Activated T-helper 2 cell treated with anti-CD3 and anti-CD28 coated beads, Interferon-gamma antibody, Interleukin-2, Interleukin-4, amounts not matched to agents 10 μg/mL and 5 μg/mL and 100 μg/mL, durations not matched to agents 14 hours and 24 hours and 36 hours (primary cell): ENCODE measurements at places on chromosomes 11 and 22. TPM values are rescaled to one million over a fixed set of nuclear protein-coding genes. Genes with fewer than 3 reads are reported as not detected.

- no peak for DNase-seq
Measured at GRCh38 chr11:8956860-8957259, 7.4 kb downstream of the TMEM9B start.

- DNase-seq, result no peak
Measured at GRCh38 chr11:5291207-5291838, 10.4 kb downstream of the OR51B4 start.

GRCh38 chr11:43222215-43222614 lies 89.6 kb upstream of the API5 start:
- DNase-seq, result no peak

DNA sequence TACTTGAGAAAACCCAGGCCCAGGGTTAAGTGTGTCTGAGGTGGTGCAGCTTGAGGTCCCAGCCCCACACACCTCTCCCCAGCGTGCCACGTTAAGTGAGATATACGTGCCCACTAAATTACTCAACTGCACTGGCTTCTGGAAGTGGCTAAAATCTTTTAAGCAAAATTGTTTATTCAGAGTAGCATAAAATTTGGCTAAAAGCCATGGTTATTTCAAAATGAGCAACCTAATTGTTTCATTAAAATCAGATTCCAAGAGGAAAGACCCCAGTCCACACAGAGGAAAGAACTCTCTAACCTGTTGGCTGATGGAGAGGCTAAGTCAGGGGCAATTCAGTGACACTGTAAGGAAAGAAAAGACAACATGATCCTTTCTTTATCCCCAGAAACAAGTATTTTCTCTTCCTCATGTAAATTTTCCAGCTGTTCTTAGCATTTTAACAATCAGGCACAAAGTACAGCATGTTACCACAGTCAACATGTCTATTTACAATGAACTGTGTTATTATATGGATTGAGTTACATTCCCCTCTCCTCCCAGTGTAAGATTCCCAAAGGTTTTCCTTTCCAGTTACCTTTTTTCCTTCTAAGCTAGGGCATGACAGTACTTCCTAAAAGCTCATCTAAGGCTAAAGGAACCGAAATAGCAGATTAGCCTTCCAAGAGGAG lies 26.6 kb downstream of the NUP50 start:
- no peak for DNase-seq

GRCh38 chr11:7643314-7643713 lies 30.0 kb downstream of the CYB5R2 start:
- no peak for DNase-seq

- no peak for DNase-seq
Measured at GRCh38 chr11:111729071-111729830, 36.9 kb downstream of the PPP2R1B start.

DNA sequence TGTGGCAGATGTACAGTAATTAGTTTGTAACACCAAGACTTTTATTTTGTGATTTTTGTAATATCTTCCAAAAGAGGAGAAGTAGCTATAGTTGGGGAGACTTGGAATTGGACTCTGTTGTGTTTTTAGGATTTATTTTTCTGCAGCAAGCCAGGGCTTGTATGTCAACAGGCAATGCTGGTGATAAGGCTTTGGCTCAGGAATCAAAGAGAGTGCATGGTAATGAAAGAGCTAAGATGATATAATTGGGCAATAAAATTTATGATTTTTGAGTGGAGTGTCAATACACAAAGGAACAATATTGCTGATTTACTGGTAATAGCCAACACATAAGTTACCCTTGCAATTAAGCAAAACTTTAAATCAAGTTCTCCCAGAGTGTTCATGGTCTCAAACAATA lies 452.9 kb downstream of the TMEM135 start:
- DNase-seq, result no peak

DNA sequence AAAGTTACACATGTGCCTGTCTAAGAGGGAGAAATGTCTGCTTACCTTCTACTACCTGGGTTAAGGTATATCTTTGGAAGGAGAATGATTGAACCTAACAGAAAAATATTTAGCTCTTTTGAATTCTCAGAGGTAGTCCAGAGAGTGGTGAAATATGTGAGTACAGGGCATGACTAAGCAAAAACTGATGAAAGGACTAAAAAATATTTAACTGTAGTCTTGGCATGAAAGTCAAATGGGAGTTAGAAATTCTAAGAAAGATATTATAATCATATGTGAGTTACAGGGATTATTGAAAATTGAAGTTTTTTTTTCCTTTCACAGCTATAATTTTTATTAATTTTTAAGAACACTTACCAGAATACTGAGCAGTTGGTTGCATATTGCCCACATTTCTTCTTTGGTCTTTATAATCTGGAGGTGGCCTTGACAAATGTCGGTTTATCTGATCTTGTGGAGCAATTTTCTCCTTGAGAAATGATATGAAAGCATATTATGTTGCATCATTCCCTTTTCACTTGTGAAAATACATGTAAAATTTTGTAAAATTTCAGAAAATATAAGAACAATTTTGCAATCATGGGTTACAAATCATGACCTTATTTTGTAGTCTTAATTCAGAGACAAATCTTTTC lies 61.4 kb upstream of the MTMR2 start:
- no peak for DNase-seq

The OR8J3 gene
- not detected in 2 replicates for total RNA-seq

DNA sequence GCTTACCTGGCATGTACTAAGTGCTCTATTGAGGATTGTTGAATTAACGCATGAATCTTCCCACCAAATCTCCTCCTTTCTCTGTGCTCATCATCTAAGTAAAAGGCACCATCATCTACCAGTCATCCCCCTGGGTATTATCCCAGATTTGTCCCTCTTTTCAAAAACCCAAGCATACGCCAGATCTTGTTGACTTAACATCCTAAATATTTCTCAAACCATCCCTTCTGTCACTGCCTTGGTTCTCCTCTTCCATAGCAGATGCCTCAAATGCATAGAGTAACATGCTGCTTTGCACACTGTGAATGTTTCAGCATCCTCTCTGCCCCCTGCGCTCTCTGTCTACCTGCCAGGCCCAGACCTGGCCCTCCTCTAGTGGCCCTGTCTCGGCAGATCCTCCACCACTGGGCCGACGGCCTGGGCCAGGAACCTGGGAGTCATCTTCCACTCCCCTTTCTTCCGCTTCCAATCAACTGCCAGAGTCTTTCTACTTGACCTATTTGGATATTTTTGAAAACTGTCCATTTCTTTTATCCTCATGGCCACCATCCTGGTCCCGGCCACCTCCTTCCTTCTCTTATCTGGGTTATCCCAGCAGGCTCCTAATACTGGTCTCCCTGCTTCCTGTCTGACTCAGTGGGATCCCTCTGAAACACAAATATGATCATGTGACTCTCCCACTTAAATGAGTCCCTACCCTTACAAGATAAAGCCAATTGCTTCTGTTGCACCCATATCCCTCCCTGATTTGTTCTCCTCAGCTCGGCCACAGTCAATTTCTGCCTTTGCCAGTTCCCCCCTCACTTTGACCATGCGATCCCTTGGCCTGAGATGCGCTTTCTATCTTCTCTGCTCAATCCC lies 3.4 kb upstream of the TAB1 start:
- DNase-seq, result no peak

DNA sequence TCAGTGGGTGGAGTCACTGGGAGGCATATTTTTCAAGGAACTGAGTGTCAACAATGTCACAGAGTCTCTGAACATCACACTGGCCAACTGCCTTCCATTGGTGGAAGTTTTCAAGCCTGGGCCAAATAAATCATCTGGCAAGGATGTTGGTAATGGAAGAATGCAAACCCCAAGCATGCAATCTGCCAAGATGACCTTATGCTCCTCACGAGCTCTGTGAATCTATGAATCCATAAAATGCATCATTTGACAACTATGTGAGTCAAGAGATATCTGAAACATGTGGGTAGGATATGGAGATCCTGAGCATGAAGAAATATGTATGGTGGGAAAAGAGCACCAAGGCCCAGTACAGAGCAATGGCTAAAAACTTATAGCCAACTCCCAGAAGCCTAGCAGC lies 122.2 kb downstream of the PLEKHA7 start:
- DNase-seq, result no peak

DNA sequence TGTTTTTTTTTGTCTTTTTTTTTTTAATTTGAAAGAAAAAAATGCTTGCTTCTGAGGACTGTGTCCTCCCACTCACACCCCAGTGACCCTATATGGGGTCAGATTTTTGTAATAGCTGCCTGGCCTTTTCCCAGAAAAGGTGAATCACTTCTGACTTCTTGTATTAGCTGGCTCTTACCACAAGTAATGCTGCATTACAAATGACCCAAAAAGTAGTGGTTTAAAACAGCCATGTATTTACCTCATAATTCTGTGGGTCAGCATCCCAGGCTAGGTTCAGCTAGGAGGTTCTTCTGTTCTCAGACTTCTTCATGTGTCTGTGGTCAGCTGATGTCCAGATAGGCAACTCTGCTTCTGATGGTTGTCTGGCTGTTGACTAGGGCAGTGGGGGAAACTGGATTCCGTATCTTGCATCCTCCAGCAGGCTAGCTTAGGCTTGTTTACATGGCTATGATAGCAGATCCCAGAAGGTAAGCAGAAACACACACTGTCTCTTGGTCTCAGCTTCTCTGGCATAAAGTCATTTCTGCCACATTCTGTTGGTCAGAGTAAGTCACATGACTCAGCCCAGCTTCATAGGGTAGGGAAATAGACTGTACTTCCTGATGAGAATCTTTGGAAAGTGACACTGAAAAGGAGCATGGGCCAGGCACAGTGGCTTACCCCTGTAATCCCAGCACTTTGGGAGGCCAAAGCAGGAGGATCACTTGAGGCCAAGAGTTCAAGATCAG lies 19.5 kb downstream of the LHFPL7 start:
- DNase-seq, result no peak

The NDUFS3 gene
- total RNA-seq, result 132 and 142 TPM in 2 replicates

GRCh38 chr22:43592476-43592875 lies 180.7 kb downstream of the MPPED1 start:
- no peak for DNase-seq

The OR8D1 gene
- total RNA-seq, result not detected in 2 replicates

GRCh38 chr11:87740968-87741367 lies 434.3 kb downstream of the RAB38 start:
- DNase-seq, result no peak

DNA sequence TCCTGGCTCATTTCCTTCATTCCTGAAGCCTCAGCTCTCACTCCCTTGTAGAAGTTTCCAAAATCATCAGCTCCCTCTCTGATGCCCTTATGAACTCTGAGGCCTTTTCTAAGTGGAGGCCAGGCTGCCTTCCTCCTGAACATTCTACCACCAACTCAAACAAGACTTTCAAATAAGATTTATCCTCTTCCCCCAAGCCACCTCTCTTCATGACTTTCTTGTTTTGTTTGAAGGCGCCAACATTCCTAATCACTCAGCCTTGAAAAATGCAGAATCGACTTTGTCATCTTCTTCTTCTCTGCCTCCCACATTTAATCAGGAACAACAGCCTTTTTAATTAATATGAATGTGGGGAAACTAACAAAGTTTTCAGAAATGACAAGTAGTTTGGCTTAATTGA lies 927.9 kb downstream of the OPCML start:
- no peak for DNase-seq

DNA sequence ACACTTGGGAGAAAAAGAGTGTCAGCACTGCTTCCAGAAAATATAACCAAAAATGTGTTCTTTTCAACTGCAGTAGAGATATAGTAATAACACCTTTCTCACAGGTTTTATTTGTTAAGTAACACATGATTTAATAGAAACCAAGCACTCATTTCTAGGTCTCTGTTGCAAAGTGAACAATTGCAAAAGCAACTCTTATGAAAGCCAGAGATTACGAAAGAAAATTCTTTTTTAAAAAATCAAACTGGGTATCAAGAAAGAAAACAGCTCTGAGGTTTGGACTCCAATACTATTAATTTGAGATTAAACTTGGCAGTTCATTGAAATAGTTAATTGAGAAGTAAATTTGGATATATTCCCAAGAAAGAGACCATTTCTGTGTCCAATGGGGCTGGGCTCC lies 9.8 kb upstream of the XKR3 start:
- no peak for DNase-seq

- DNase-seq, result no peak
Measured at GRCh38 chr11:113670149-113670830, 35.8 kb downstream of the TMPRSS5 start.

DNA sequence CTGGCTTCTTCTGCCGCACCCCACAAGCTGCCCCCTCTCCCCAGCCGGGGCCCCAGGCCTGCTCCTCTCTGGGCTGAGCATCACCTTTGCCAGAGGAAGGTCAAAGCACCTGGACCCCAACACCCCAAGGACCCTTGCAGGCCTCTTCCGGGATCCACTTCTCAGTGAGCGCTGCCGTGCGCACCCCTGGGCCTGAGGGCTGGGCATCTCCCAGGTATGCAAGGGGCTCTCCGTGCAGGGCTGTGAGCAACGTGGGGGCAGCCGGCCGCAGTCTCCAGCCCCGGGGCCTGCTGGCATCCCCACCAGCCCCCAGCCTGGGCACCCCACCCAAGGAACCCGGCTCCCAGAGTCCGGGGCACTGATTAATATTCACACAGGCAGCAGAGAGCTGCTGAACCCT lies 64.0 kb downstream of the BRD1 start:
- DNase-seq, result no peak

- peak; percentile 73 for DNase-seq
Measured at GRCh38 chr11:727859-728748, 19.2 kb upstream of the TALDO1 start.

DNA sequence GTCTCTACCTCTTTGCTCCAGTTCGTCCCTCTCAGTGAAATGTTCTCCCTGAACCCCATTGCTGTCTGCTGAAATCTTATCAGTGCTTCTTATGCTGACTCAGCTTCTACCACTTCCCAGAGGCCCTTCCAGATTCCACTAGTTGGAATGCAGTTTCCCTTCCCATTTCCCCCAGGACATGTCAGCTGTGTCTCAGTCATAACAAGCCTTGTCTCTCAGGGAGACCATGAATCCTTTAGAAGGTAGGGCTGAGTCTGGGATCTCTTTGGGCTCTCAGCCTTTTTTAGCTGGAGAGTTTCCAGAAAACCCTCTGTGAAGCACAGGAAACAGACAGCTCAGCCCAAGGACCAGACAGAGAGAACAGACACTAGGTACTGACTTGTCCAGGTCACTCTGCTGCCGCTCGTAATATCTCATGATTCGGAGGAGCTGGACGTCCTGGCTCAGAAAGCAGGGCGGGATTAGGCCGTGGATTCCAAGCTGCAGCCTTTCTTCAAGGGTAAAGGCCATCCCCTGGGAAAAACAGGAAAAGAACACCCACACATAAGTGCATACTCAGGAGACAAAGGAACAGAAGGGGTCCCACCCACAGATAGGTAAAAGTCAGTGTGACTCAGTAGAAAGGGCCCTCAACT lies 113.0 kb downstream of the ME3 start:
- DNase-seq, result no peak

The SYT12 gene
- total RNA-seq, result not detected in 2 replicates

- no peak for DNase-seq
Measured at GRCh38 chr11:117875382-117876058, 938 bp downstream of the FXYD6 start.

The ELMOD1 gene
- not detected in 2 replicates for total RNA-seq

The CEP126 gene
- 0.67 and 1.1 TPM in 2 replicates for total RNA-seq

DNA sequence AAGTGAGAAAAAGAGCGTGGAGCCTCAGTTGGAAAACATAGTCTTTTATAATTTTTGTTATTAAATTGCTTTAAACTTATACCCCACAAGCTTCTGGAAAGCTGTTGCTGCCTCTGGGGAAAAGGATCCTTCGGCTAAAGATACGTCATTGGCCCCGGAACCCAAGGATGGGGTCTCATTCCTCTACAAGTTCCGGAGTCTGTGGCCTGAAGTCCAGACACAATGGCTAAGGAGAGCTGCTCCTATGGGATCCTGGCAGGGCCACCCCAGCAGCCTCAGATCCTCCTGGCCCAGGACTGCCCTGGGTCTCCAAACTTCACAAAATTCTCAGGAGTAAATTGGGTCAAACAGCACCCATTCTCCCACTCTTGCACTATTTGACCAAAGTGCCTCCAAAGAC lies 5.9 kb downstream of the WT1 start:
- DNase-seq, result no peak

GRCh38 chr11:47995360-47995769 lies 15.0 kb downstream of the PTPRJ start:
- no peak for DNase-seq
